Astrocyte of the spinal cord (primary cell): ENCODE measurements at places on chromosomes 2 and 18.

DNA sequence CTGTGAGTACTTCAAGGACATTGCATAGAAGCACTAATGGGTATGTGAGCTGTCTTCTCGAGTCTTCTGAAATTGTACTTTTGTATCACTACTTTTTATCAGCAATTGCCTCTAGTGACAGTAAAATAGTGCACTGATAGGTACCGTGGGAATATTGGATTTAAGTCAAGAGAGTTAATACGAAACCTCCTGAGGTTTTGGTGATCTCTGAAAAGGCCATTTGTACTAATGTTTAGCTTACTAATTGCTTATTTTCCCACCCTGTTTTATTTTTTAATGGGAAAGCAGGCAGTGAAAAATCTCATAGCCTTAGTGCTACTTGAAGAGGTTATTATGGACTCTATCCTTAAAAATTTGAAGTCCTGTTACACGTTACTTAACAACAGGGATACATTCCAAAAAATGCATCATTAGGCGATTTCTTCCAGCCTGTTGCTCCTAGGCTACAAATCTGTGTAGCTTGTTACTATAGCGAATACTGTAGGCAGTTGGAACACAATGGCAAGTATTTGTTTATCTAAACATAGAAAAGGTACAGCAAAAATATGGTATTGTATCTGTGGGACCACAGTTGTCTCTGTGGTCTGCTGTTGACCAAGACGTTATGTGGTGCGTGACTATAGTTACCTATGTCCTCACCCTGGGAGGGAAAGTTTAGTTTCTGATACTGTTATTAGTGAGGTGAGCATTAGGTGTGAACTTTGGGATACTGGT lies 65.9 kb downstream of the CAB39 start:
- DNase-seq = peak; percentile 78

- no peak for DNase-seq
Measured at GRCh38 chr2:11133238-11133935, 21.9 kb upstream of the SLC66A3 start.

GRCh38 chr2:10556271-10557140 lies 108.4 kb upstream of the ODC1 start:
- no peak for DNase-seq

DNA sequence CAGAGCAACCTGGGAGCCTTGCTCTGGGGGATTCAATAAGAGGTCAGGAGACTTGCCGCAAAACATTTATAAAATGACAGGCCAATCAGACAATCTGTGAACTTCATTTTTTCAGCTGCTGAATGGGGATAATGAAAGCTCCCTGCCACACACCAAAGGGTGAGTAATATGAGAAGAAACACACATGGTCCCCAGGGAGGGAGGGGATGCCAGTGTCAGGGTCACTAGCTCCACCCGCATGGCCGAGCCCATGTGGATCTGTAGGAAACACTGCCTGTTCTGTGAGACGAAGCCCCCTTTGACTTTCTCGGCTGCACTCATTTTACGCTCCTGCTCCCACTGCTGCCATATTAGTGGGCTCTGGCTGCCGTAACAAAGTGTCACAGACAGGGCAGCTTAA lies 521.0 kb upstream of the RAB6C start:
- no peak for DNase-seq

GRCh38 chr2:98601532-98602132 lies 6.7 kb downstream of the COA5 start:
- DNase-seq = peak; percentile 46
